Fibroblast of skin of left quadriceps (primary cell): ENCODE measurements at places on chromosomes 5 and 9.
A peak's percentile ranks its signal among the peaks of the same experiment; 100 is the strongest.

- DNase-seq = no peak
These were observed 586.2 kb downstream of the ZNF608 start for GRCh38 chr5:124160265-124160664.

DNA sequence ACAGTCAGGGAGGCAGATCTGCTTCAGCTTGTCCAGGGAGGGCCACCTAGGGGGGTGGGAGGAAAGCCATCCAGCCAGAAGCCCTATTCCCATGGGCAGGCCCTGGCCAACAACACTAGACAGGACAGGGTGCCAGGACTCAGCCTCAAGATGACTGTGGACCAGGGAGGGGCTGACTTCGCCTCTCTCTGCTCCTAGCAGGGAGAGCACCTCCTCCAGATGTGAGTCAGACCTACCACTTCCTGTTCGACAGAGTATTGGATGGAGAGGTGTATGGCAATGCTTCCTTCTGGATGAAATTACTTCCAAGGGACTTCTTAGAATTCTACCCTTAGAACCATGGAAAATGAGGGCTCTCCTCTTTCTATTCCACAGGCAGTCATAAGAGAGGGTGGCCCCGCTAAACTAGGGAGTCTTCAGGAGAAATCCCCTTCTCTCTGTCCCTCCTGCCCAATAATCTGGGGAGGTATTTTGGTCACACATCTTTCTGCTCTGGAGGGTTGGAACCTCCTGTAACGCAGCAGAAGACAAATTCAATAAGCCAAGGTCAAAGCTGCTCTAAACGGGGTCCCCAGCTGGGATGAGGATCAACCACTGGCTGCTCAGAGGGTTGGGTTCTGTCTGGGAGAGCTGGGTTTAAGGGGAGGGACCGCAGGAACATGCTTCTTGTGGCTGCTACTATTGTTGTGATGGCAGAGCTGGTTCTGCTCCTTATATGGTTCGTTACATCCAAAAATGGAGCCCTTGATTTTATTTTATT, 23.2 kb upstream of the RCL1 start:
- DNase-seq = no peak

DNA sequence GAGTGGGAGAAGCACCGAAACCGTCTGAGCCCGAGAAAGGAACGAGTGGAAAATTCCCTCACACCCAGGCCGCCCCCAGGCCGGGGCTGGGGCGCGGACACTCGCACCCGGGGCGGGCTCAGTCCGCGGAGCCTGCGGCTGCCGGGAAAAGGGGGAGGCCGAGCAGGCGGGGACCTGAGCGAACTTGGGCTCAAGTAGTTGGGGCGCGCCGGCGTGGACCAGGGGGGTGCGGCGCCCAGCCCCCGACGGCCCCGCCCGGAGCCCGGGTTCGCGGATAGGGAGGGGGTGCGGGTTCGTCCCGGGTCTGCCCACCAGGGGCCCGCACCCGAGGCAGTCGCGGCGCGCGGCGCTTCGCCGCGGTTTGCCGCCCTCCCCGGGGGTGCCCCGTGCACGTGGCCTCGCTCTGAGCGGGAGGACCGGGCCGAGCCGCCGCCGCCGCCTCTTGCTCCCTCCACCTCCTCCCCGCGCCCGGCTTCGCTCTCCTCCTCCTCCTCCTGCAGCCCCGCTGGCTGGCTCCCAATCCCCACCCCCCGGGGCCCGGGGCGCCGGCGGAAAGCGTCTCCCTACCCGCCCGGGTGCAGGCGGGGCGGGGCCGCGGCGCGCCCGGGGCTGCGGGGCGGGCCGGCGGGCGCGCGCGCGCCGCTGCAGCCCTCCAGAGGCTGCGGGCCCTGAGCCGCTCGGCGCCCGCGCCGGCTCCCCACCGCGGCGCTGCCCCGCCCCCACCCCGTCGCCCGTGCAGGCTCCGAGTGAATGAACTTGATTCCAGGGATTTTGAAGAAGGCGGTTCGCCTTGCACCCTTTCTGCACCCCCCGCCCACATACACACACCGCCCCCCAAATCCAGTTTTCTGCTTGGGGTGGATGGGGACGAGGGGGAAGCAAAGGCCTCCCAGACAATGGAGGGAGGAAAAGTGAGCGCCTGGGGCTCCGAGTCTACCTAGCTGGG, 1.3 kb upstream of the NFIB start:
- DNase-seq = peak; percentile 65

- no peak for DNase-seq
These were observed 1393.1 kb downstream of the EFNA5 start for GRCh38 chr5:106277540-106278096.

GRCh38 chr9:125654121-125654520, 52.9 kb downstream of the MAPKAP1 start:
- no peak for DNase-seq

GRCh38 chr5:173691931-173692330, 75.5 kb upstream of the BOD1 start:
- no peak for DNase-seq

GRCh38 chr5:17794815-17795214, 160.6 kb downstream of the TAF11L14 start:
- no peak for DNase-seq

DNA sequence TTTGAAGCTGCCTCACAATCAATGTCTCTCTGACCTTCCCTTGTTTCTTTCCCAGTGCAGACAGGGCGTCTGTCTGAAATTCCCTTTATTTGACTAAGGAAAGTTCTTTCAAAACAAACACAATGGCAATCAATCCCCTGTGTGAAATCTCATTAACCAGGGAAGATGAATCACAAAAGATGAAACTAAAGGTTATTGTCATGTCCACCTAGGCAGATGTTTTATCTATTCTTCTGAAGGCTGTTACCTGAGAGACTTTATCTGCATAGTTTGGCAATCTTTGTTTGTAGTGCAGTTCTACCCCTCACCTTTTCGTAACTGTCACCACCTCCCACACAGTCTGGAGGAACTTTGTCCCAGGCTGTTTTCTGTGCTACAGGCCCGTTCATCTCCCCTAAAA, 217.5 kb upstream of the RIOK2 start:
- no peak for DNase-seq

DNA sequence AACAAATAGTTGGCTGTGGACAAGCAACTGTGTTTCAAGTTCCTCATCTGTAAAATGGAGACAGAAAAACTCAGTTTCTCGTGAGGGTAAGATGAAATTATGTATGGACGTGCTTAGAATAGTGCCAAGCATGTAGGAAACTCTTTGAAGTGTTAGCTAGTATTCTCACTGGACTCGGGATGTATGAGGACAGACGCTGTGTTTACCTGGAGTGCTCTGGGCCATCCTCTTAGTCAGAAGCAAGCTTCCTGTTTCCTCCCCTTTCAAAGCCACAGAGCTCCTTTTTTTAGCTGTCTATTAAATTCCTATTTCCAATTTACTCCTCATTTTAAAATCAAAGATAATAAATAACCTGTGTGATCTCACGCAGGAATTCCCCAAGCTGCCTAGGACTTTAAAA, 23.8 kb upstream of the IQGAP2 start:
- DNase-seq = no peak

GRCh38 chr5:139565411-139566305, 4.5 kb downstream of the UBE2D2 start:
- no peak for DNase-seq

DNA sequence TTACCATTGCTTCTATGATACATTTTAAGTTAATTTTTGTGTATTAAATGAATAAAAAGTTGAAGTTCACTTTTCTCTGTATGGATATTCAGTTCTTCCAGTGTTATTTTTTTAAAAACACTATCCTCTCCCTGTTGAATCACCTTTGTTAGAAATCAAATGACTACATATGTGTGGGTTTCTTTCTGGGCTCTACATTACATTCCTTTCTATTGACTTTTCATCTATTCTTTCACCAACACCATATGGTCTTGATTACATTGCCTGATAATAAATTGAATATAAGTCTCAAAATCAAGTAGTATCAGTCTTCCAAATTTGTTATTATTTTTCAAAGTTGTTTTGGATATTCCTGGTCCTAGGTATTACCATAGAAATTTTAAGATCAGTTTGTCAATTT, 7.3 kb upstream of the RASEF start:
- DNase-seq = peak; percentile 72

DNA sequence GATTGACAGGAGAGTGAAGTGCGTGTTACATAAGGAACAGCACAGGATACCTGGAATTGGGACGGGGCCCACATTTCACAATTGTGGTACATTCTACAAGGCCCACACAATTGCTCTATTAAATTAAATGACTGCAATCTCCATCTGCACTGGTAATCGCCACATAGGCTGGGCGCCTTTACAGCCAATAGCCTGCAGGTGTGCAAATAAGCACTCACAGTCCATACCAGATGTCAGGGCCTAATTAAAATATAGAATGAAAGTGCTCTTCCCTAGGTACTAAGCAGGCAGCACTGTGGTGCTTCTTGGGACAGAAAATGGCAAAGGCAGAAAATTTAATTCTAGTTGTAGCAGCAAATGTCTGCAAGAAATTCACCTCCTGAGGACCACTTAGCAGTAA, 82.7 kb downstream of the ATP10B start:
- no peak for DNase-seq

- DNase-seq = no peak
These were observed 665 bp downstream of the SLC6A3 start for GRCh38 chr5:1444361-1445189.
